ENCODE measurements at places on chromosomes 1 and 21.

- no peak for DNase-seq
Measured at GRCh38 chr21:18812308-18812707, 408.7 kb upstream of the TMPRSS15 start.

GRCh38 chr1:181126871-181127587 is 38.5 kb downstream of the IER5 start:
- DNase-seq = no peak

DNA sequence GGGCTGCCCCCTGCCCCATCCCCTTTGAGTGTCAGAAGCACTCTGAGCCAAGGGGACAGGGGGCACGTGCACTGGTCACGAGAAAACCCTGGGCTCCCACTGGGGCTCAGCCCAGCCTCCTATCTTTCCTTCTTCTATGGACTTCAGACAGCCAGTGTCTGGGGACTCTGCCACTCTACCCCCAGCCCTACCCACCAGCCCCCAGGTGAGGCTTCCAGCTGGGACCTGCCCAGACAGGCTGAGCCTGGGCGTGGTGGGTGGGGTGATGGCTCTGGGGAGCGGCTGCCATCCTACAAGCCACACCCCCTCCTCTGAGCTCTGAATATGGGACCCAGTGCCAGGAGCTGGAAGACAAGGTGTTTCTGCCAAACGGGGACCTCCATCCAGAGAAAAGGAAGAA is 8.0 kb upstream of the SFN start:
- no peak for DNase-seq

DNA sequence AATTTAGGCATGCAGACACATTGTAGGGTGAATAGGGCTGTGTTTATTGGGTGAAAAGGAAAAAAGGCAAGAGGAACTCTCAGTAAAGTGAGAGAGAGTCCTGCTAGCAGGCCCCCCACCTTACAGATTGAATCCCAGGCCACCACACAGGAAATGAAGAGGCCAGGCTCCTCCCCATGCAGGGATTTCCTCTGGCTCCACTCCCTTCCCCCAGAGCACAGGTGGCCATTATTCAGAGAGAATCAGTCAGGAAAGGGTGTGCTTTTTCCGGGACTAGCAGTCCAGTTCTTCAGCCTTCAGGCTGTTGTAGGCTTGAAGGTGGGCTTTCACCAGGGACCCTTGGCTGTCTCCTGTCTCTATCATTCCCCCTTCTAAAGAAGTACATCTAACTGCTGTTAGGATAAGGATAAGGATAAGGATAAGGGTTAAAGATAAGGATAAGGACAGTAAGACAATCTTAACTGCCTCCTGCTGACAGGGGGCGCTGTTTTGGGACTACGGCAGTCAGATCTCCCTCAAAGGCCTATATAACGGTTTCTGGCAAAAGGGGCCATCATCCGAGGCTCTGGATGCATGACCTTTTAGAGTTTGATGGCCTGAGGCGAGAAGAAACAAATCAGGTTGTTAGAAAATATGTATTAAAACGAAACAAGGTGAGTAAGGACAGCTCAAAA is 26.3 kb downstream of the ZNF648 start:
- no peak for DNase-seq

GRCh38 chr1:165456861-165457260 is 11.9 kb upstream of the RXRG start:
- DNase-seq = no peak

GRCh38 chr21:44531606-44532564 is 8.1 kb downstream of the KRTAP10-1 start:
- DNase-seq = no peak

DNA sequence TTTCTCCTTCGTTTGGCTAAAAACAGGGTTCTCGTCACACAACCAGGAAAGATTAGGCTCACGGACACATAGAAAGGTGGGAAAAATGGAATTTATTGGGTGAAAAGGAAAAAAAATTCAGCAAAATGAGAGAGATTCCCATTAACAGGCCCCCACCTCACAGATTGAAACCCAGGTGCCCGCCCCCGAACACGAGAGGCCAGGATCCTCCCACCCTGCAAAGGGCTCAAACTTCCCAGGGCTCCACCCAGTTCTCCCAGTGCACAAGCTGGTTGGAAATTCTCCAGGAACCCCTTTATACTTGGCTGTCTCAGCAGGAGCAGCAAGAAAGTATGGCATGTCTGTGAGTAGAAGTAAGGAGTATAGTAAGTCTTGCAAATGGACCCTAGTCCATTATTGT is 499.7 kb downstream of the RWDD3 start:
- DNase-seq = no peak

Data from stimulated activated CD4-positive, alpha-beta T cell treated with anti-CD3 and anti-CD28 coated beads, TNF-alpha, amount 100 ng/mL, for 4 hours (primary cell).